ENCODE measurements at places on chromosomes 11 and 22.

- no peak for DNase-seq
Observed at GRCh38 chr22:45163099-45163450, 650 bp upstream of the NUP50 start.

DNA sequence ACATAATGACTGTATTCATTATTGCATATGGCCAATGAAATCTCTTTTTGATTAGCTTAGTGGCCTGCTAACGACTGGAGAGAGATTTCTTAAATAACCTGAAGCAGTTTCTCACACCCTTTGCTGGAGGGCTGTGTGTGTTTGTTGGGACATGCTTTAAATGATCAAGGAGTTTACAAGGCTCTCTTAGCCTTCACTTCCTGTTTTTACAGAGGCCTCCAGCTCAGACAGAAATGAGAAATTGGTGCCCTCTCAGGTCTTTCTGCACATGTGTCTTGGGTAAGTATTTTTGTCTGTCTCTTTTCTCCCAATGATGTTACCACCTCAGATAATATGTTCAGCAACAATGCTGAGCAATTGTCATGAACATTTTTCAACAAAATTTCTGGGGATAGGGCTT is 884.4 kb upstream of the CNTN5 start:
- no peak for DNase-seq

DNA sequence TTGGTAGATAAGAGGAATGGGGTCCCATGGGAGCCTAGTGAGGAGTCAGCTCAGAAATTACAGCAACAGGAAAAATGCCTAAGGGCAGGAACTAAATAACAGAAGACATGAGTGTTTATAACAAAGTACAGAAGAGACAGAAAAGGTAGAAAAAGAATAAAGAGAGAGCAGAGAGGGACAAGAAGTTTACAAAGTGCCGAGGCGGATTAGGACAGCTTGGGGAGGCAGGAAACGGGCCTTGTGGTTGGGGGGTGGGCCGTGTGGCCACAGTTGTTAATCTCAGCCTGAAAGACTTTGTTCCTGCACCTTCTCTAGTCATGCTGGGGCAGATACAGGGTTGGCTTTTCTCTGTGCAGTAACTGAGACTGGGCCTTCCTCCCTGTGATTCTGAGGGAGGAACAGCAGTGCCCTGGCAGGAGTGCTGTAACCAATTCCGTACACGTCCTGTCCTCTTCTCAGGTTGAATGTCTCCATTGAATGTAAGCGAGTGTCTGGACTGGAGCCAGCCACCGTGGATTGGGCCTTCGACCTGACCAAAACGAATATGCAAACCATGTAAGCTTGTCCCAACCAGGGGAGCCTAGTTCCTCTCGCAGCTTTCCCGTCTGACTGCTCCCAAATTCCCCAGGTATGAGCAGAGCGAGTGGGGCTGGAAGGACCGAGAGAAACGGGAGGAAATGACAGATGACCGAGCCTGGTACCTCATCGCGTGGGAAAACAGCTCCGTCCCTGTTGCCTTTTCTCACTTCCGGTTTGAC is 13.2 kb downstream of the NAA40 start:
- no peak for DNase-seq

GRCh38 chr11:88523386-88524071 is 186.0 kb upstream of the CTSC start:
- DNase-seq, result peak; percentile 10

- peak; percentile 46 for DNase-seq
Observed at GRCh38 chr11:17544181-17544622, at the start of gene USH1C. TSS of gene USH1C (minus strand) at chr11:17544416. CDS start at chr11:17544307, 109 bp downstream.

DNA sequence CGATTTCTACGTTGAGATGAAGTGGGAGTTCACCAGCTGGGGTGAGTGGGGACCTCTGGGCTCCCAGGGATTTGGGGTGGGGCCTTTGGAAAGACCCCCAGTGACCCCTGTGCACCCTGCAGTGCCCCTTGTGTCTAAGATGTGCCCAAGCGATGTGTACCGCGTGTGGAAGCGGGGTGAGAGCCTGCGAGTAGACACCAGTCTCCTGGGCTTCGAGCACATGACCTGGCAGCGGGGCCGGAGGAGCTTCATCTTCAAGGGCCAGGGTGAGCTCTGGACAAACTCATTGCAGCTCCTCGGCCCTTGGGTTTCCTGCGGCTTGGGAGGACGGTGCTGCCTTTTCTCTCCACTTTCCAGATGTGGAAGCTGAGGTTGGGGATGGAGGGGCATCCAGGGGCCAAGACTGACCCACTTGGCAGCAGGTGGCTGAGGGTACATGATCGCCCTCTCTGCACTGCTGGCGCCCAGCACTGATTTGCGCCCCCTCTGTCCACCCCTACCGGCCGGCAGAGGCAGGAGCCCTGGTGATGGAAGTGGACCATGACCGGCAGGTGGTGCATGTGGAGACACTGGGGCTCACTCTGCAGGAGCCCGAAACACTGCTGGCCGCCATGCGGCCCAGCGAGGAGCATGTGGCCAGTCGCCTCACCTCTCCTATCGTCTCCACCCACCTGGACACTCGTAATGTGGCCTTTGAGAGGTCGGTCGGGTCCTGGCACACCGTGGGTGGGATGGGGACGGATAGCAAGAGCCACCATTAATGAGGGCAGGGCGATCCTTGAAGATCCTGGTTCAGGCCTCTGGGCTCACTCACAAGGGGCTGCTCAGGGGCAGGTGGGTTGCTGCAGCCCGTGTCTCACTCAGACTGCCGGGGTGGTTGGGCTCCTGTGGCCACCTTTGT is 2.6 kb downstream of the ANKRD13D start:
- DNase-seq, result no peak

- DNase-seq, result no peak
Observed at GRCh38 chr22:26555478-26555877, 34.5 kb downstream of the TPST2 start.

DNA sequence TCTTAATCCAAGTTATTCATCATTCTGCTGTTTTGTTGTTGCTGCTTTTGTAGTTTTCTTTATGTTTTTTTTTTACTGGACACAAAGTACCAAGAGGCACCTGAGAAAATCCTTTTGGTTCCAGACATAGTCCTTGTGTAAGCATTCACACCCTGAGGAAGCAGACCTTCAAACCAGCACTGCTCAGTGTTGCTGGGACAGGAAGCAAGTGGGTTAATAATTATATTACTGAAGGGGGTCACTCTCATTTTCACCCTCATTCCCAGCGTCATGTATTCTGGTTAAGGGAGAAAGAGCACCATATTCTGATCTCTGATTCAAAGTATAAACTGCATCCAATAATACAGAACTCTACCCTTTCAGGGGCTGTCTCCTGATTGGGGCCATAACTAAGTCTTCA is 5.9 kb upstream of the ALKBH3 start:
- DNase-seq, result no peak

DNA sequence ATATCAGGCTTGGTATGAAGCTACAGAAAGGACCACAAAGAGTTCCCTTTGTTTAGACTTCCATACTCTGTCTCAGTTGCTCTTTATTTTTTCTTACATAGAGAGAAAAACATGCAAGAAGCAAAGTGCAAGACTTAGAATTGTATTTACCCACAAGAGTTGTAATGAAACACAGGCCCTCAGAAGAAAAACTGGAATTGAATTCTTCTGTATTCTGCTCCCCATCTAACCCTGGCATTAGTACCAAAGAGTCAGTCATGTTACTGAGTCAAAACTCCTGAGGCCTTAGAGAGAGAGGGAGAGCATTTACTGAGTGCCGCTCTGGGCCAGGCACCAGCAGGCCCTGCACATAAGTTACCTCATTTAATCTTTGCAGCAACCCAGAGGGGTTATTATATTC is 43.9 kb upstream of the DLAT start:
- no peak for DNase-seq

DNA sequence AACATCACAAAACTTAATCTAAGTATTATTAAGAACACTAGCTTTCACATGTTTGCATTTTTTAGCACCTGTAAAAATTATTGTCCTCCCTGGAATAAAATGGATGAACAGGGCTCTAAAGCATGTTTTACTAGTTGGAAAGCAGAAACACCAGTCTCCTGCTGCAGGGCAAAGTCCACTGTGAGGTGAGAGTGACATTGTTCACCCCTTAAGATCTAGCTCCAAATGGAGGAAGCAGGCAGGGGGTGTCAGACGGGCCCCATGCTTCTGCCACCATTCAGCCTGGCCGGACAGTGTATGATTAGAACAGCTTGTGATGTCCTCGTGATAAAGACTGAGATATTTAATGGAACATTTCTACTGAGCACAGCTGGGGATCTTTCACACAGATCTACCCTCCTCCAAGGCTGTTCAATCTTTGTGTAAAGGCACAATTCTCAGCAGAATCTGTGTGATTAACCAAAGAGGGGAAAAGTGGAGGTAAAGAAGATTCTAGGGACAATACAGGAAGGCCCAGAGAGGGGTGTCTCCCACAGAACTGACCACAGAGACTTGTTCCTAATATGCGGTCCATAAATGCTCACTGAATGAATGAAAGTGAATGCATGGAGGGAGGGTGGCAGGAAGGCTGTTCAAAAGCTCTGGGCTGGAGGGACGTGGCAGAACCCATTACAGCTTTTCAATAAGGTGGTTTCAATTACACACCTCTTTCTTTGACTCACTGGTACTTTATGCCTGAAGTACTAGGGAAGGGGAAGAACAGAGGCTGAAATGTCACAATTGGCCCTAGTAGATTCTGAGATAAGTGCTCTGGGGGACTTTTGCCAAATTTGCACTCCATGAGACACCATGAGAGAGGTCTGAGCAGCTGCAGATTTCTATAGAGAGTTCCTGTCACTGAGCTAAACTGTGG is 239.1 kb upstream of the ARHGAP20 start:
- DNase-seq, result no peak

DNA sequence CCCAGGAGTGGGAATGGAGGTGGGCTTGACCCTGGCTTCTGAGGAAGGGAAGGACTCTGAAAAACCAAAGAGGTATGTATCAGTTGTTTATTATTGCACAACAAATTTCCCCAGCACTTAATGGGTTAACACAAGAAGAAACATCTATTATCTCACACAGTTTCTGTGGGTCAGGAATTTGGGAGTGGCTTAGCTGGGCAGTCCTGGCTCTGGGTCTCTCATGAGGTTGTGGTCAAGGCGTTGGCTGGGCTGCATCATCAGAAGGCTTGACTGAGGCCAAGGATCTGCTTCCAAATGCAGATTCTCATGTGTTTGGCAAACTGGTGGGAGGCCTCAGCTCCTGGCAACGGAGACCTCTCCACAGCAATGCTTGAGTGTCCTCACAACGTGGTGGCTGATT is 17.5 kb upstream of the SMIM38 start:
- DNase-seq, result peak; percentile 28

DNA sequence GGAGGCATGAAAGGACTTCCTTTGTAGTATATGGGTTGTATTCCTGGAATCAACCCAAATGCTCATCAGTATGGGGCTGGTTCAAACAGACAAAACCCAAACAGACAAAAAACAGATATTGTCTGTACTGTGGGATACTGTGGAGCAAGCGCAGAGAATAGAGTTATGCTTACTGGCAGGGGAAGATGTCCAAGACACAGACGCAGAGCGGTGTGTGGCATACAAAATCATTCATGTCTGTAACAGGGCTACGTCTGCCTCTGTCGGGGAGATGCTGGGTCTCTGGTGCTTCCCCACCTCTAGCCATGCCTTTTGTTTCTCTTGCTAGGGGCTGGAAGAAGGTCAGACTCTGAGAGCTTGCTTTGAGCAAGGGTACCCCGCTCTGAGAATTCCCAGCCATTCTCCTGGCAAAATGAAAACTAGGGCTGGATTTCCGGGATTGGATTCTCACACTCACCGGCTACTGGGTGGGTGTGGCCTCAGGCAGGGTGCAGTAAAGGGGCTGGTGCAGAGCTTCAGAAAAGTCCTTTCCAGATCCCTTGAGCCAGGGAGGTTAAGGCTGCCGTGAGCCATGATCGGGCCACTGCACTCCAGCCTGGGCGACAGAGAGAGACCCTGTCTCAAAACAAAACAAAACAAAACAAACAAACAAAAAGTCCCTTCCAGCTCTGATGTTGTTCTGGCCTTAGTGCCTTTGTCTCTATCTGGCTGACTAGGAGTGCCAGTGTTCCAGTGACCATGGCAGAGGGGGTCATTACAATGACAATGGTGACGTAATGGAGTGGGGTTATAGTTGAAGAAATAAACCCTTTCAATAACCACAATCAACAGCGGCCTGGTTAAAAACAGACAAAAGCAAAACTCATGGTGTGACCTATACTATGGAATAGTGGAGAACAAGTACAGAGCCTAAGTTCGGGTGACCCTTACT is 2.9 kb upstream of the ABCC8 start:
- DNase-seq, result peak; percentile 36

- no peak for DNase-seq
Observed at GRCh38 chr22:45895436-45896152, 81.4 kb downstream of the WNT7B start.

DNA sequence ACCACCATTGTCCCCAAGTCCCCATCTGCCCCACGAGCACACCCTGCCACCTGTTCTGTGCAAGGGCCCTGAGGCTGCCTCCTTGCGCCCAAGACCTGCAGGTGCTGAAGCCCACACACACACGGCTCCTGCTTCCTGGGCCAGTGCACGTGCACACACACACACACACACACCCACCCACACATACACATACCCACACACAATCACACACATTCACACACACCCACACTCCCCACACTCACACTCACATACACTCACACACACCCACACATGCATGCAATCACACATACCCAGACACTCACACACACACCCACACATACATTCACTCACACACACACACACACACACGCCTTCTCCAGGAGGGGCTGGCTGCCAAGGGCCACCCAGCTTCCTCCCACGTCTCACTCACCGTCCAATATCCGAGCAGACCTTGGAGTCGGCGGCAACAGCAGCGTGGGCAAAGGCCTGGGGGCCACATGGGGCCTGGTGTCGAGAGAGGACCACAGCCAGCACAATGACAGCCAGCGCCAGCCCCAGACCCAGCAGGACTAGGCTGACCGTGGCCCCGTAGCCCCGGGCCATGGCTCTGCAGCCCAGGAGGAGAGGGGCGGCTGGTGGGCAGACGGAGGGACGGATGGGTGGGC is 616 bp downstream of the GGT5 start:
- DNase-seq, result no peak

DNA sequence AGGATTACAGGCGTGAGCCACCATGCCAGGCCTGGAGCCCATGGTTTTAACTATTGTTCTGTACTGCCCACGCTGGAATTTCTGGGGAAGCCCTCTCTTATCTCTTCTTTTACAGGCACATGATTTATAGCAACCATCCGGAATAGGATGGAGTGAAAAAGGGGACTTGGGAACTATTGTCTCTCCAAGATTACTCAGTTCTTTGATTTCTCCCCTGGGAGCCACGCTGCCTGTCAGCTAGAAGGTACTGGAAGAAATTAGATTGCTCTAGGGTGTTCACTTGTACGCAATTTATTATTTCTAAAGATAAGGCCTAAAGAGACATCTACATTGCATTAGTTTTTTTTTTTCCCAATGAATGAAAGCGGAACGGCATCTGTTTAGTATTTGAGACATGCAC is 65.6 kb upstream of the PTPRJ start:
- DNase-seq, result no peak

Data from RWPE1 (cell line).